Upper lobe of right lung (tissue), 1 donor: ENCODE measurements at places on chromosomes 1 and 21. TPM values are rescaled to one million over a fixed set of nuclear protein-coding genes. Genes with fewer than 3 reads are reported as not detected.

The KCNT2 gene
- 8.1 TPM for total RNA-seq

DNA sequence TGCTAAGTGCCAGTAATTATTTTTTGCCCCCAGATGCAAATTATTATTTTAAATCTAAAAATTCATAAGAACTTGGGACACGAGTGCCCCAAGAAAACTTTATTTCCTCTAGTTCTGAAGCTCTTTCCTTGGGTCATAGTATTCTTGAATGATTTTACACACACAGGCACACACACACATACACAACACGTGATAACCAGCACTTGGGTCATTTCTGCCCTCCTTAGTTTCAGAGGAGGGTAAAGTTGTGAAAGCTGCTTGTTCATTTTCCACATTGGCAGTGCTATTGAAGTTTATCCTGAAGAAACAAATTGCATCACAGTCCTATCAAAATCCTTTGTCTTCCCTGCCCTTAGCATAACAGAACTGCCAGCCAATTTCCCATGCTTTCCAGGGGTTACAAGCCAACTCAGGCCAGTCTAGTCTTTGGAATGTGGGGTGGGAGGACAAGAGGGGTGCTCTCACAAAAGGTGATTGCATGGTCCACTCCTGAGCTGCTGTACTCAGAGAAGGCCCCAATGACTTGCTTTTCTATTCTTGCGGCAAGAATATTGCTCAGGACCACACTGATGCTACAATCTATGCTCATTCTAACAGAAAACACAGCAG lies 98.5 kb upstream of the POGK start:
- DNase-seq, result no peak

The OR2M3 gene
- not detected for total RNA-seq

- DNase-seq, result no peak
Measured at GRCh38 chr1:183476081-183476480, 3.8 kb downstream of the SMG7 start.

DNA sequence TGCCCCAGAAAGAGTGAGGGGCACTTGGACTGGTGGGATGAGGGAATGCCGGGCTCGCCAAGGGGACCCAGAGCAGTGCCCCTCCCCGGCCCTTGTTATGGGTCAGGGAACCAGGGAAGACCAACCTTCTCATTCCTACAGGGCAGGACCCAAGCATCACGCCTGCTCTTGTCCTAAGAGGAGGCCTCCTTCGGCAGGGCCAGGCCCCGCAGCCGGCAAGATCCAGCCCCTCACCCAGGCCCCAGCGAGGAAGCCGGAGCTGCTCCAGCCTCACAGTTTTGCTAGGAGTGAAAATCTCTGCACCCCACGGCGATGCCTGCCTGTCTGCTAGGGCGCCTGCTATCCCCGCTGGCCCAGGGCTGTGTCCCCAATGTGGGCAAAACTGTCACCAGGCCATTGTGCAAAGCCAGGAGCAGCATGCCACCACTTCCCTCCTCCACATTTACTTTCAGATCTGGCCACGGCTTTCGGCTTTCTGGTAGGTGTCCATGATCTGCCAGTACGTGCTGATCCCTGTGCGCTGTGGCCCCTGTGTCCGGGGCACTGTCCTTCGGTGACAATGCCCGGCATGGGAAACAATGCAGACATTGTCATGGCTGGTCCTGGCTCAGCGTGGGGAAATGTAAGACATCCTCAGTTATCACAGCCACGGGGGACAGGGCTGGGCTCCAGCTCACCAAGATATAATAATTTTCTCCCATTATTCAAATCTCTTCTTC lies 9.6 kb downstream of the ACTRT2 start:
- peak; percentile 49 for DNase-seq

- DNase-seq, result no peak
Measured at GRCh38 chr1:100972185-100972584, 53.4 kb downstream of the DPH5 start.

GRCh38 chr1:59332983-59333382 lies 36.1 kb downstream of the FGGY start:
- no peak for DNase-seq

The F11R gene
- 167 TPM for total RNA-seq
